Activated CD4-positive, alpha-beta memory T cell treated with anti-CD3 and anti-CD28 coated beads, Interleukin-2, amount 10 ng/mL, durations not matched to agents 7 days and 5 days (primary cell): ENCODE measurements at places on chromosomes 5 and 9. TPM values are rescaled to one million over a fixed set of nuclear protein-coding genes. Genes with fewer than 3 reads are reported as not detected.

The SOX30 gene
- total RNA-seq = 0.33 TPM

The GCNT4 gene
- 1.5 TPM for total RNA-seq

The CER1 gene
- total RNA-seq = not detected

The FBP2 gene
- total RNA-seq = not detected

- no peaks in the 10 kb centered on the region for H3K27me3 ChIP-seq
- H3K27ac ChIP-seq = no peak overlapping the region
- no peak overlapping the region for H3K4me3 ChIP-seq
- DNase-seq = no peak
- no peaks in the 10 kb centered on the region for H3K4me1 ChIP-seq
These were observed 236.2 kb upstream of the NREP start for GRCh38 chr5:111993242-111993641.

DNA sequence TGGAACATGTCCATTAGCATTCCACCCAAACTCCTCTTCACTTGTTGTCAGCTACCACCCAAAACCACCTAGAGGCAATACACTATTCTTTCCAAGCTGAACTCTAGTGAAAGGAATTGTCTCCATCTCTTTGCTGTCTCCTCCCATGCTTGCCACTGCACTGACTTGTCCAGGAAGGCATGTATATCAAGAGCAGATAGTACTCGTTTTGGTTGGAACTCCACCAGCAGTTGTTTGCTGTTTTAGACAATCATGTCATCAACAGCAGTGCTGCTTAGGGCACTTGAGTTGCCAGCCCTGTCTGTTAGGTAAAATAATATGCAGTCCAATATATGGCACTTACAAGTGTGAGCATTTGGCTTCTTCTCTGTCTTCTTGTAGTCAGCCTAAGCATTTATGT is 80.0 kb upstream of the SAP30L start:
- H3K4me1 ChIP-seq = no peaks in the 10 kb centered on the region
- no peaks in the 10 kb centered on the region for H3K36me3 ChIP-seq
- no peak for DNase-seq
- no peak overlapping the region for H3K4me3 ChIP-seq
- no peaks in the 10 kb centered on the region for H3K27me3 ChIP-seq
- H3K27ac ChIP-seq = no peak overlapping the region

GRCh38 chr5:32222723-32223470 is 48.8 kb upstream of the GOLPH3 start:
- H3K36me3 ChIP-seq = peaks cover 3% of the 10 kb centered on the region
- DNase-seq = no peak
- no peak overlapping the region for H3K4me3 ChIP-seq
- H3K27me3 ChIP-seq = no peaks in the 10 kb centered on the region
- H3K27ac ChIP-seq = no peak overlapping the region
- no peaks in the 10 kb centered on the region for H3K4me1 ChIP-seq

GRCh38 chr5:95852567-95852966 is 30.0 kb upstream of the GLRX start:
- no peak overlapping the region for H3K4me3 ChIP-seq
- no peak for DNase-seq
- H3K4me1 ChIP-seq = peaks cover 6% of the 10 kb centered on the region
- no peak overlapping the region for H3K27ac ChIP-seq
- H3K27me3 ChIP-seq = peaks cover 8% of the 10 kb centered on the region
